Nasal cavity respiratory epithelium epithelial cell of viscerocranial mucosa (primary cell): ENCODE measurements at places on chromosomes 16 and 17. TPM values are rescaled to one million over a fixed set of nuclear protein-coding genes. Genes with fewer than 3 reads are reported as not detected.

Gene FBXO39
- under 0.01 and 0.36 TPM in 2 replicates for total RNA-seq

Gene CHD9NB
- 0.68 and 1.1 TPM in 2 replicates for total RNA-seq

Gene STRADA
- total RNA-seq = 11.3 and 18.2 TPM in 2 replicates

Gene ELOB
- 180 and 232 TPM in 2 replicates for total RNA-seq

Gene KAT8
- 36.2 and 45.3 TPM in 2 replicates for total RNA-seq

Gene CHST5
- total RNA-seq = not detected in 2 replicates

Gene CFAP97D1
- total RNA-seq = under 0.01 and 0.07 TPM in 2 replicates

Gene TBC1D3H
- total RNA-seq = not detected in 2 replicates

Gene PPY
- not detected in 2 replicates for total RNA-seq
